ENCODE measurements at places on chromosomes 7 and 10. TPM values are rescaled to one million over a fixed set of nuclear protein-coding genes. Genes with fewer than 3 reads are reported as not detected.

The BCL7B gene
- total RNA-seq, result 59.8 TPM

The HABP2 gene
- 0.18 TPM for total RNA-seq

The SNX10 gene
- total RNA-seq, result 5.0 TPM

The NPY4R2 gene
- 22.5 TPM for total RNA-seq

The LRCH4 gene
- total RNA-seq, result 14.4 TPM

The TRIL gene
- total RNA-seq, result not detected

The SPDYE2 gene
- not detected for total RNA-seq

The ADAM22 gene
- 0.33 TPM for total RNA-seq

The CYP2C8 gene
- total RNA-seq, result not detected

The RBP4 gene
- 5.0 TPM for total RNA-seq

The SUN3 gene
- 0.09 TPM for total RNA-seq

The TMEM229A gene
- not detected for total RNA-seq

The NXPH1 gene
- not detected for total RNA-seq

All from A549 treated with Hydrocortisone at 1 μM for 4 hours (cell line).